Suppressor macrophage (primary cell): ENCODE measurements at places on chromosomes 2 and 18.

- DNase-seq = no peak
Measured at GRCh38 chr2:140696449-140696848, 1434.4 kb downstream of the LRP1B start.

GRCh38 chr2:227862741-227863588 lies 8.5 kb upstream of the DAW1 start:
- DNase-seq = peak; percentile 62

- peak; percentile 11 for DNase-seq
Measured at GRCh38 chr2:63023444-63023843, 27.2 kb upstream of the OTX1 start.

DNA sequence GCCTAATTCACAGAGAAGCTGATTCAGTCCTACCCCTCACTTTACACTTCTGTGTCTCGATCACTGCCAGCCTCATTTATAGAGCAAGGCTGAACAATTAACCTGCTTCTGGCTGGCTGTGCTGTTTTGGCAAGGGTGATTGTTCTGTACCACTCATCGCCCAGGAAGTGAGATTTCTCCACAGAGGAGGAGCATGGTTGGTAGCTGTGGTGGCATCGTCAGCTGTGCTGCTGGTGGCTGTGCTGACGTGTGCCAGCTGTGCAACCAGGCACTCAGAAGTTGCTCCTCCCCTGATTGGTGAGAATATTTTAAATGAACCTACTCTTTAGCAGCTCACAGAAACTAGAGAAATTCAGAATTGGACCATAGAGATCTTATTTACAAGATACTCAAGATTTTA lies 158.3 kb downstream of the EML6 start:
- no peak for DNase-seq

DNA sequence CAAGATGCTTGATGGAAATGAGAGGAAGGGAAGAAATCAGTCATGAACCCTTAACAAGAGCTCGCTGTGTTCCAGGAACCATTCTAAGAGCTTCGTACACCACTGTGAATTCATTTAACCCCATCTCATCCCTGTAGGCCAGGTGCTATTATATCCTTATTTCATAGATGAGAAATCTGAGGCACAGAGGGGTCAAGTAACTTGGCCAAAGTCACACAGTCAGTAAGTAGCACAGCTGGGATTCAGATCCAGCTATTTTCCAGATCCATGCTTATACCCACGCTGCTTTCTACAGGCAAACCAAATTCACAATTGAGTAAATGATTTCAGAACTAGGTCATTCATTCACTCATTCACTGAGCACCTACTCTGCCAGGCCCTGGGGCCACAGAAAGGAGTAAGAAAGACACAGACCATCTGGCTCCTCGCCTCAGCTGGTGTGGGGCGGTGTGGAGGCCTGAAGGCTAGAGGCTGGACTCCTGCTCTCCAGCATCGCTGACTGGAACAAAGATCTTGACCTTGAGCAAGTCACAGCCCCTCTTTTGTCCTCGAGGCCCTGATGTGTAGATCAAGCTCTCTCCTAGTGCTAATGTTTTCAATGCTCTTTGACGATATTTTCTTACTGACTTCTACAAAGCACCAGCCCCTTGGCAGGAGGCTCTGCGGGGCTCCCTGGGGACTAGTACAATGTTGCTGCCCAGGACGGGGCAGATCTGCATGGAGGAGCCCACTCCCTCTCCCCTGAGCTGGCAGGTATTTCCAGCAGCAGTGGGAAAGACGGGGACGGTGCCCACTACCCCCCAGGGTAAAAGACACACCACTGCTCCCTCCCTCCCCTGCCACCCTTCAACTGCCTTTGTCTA lies 26.5 kb downstream of the STEAP3 start:
- DNase-seq = no peak
